ENCODE measurements at places on chromosomes 3 and 15. TPM values are rescaled to one million over a fixed set of nuclear protein-coding genes. Genes with fewer than 3 reads are reported as not detected.

- no peak for DNase-seq
Measured at GRCh38 chr3:188272481-188273372, 118.8 kb downstream of the LPP start.

DNA sequence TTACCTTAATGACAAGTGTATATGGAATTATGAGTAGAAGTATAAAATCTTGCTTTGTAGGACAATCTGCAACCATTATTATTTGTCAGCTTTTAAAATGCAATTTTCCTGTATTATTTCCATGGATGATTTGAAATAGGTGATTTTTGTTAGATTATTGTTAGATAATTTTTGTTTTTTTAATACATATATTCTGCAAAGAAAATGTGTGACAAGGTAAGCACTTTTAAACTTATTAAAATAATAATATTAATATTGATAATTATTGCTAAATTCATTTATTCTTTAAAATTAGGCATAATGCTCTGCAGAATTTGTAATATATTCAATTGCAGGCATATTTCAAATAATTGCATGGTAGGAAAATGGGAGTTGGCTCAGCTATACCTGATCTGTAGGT lies 329.5 kb downstream of the CADM2 start:
- DNase-seq = no peak

- DNase-seq = no peak
Measured at GRCh38 chr15:88663141-88663621, 24.4 kb downstream of the ISG20 start.

GRCh38 chr3:94373456-94373855 lies 310.6 kb downstream of the NSUN3 start:
- DNase-seq = no peak

DNA sequence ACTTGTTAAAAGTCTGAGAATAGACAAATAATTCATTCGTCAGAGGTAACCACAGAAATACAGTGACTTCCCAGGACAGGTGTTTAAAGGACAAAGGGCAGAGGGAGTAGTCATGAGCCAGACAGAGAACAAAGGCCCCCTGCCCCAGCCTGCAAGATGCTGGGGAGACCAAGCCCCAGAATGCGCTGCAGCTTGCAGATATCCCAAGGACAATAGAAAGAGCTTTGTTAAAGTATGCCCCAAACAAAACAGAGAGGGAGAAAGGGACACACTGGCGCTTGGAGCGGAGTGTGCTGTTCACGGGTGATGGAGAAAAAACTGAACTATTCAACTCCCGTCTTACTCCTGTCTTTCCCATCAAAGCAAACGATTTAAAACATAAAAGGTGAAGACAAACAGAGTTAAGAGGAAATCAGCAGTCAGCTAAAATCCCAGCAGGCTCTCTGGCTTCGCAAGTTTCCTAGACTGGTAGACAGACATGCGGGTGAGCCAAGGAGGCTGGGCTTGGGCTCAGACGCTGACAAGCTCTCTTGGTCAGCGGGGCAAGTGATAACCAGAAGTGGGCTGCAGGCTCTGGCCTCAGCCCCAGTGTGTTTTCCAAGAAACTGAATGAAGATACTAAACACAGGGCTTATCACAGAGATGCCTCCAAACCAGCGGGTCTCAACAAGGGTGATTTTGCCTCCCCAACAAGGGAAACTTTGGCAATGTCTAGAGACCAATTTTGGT lies 130.1 kb downstream of the UACA start:
- no peak for DNase-seq

- no peak for DNase-seq
Measured at GRCh38 chr3:19221081-19221480, 72.8 kb downstream of the KCNH8 start.

GRCh38 chr3:170741756-170742529 lies 128.1 kb downstream of the RPL22L1 start:
- DNase-seq = no peak

- DNase-seq = no peak
Measured at GRCh38 chr3:162641907-162642306, 1145.3 kb downstream of the OTOL1 start.

DNA sequence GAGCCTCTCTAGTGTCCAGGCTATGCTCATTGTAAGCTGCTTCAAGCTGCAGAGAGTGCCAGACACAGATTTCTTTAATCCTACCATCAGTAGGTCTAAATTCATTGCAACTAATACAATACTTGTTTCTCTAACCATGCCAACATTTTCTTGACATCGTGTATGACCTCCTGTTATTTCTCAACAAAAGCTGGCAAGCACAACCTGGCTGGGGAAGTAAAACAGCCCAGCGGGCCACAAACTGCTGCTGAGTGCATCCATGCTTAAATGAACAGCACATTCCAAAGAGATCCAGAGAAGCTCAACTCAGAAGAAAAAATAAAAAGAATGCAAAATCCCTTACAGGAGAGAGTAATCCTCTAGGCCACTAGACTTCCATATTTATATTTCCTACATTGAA lies 36.5 kb downstream of the GMNC start:
- DNase-seq = no peak

DNA sequence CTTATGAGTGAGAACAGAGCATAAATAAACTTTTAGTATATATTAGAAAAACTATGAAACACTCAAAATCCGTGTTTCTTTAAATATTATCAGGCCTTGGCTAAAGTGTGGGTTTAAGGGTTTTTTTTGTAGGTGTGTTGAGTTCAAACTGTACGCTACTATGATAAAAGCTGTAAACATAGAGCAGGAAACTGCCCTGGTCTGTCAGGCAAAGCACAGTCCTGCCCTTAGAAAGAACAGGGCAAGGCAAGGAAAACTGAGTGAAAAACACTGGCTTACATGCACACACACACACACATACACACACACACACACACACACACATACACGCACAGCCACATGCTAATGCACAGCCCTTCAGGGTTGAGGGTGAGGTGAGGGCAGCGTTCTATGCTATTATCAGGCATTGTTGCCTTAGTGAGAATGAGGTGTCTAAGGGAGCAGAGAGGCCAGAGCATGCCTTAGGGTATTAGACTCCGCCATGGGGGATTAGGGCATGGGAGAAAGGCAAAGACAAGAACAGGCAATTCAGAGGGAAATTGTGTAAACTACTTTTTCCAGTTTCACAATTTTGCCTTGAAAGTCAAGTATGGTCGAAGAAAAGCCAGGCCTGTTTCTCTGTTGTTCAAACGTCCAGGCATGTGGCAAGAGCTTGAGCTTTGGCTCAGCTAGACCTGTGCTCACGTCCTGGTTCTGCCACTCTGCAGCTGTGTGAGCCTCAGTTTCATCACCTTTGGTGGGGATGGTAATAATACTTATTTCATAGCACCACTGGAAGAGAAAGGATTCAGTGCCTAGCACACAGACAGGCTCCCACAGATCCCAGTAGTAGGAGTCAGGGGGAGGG lies 36.3 kb upstream of the TPM1 start:
- DNase-seq = no peak

DNA sequence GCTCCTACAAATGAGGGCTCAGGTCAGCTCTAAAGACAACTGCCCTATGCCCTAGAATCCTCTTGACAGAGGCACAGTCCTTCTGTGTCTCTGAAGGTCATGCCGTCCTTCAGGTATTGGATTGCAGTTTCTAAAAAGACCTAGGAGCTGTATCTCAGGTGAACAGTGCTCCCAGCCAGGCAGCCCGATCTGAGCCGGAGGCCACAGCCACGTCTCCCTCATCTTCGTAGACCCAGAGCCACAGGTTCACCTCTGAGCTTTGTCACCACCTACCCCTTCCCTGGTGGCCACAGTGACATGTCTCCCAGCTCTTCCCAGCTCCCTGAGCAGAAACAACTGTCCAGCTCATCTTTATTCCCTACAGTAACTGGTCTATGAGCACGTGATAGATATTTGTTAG lies 228.0 kb downstream of the VPS13C start:
- DNase-seq = no peak

DNA sequence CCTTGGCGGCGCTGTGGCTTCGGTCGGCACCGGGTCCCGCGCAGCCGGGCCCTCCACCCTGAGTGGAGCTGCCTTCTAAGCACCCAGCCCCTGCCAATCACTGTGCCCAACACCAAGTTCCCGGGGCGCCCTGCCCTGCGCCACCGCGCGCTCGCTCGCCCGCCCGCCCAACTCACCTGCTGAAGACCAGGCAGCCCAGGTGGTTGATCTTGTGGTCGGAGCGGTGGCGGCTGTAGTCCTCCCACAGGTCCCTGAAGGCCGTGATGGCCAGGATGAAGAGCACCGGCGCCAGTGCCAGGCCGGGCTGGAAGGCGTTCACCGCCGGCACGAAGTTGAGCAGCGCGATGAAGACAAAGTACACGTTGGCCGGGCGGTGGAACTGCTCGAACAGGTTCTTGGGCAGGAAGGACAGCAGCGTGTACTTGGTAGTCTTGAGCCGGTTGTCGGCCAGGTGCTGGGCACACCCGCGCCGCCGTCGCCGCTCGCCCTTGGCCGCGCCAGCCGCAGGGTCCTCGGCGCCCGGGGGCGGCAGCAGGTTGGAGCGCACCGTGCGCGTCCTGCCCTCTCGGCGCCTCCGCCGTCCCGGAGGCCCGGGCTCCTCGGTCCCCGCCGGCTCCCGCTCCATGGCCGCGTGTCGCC lies 536 bp downstream of the ATP10A start:
- DNase-seq = no peak

DNA sequence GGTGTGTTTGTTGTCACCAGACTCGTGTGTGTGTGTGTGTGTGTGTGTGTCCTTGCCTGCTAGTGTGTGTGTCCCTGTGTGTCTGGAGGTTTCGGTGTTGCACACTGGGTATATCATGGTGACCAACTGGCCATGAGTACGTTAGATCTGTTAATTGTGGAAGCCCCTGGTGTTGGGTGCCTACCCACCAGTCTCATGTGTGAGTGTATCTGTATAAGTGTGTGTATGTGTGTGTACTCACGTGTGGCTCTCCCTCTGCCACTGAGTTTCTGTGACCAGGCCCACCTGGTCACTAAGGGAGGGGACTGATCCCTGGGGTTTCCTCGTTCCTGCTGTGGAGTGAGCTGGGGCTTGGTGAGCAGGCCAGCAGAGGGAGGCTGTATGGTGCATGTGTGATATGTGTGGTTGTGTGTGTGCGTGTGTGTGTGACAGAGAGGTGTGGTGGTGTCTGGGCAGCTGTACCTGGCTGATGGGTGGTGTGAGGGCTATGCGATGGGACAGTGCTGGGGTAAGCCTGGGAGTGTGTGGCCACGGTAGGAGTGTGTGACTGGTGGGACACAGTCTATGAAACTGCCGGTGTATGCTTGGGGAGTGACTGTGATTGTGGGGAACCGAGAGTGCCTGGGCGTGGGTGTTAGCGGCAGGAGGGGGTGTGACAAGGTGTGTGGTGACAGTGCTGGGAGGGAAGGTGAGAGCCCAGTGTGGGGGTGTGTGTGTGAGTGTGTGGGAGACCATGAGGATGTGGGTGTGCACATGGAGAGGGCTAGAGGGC lies 1.8 kb downstream of the PRKCD start:
- DNase-seq = no peak

- DNase-seq = no peak
Measured at GRCh38 chr3:168914662-168915061, 748.9 kb downstream of the MECOM start.

DNA sequence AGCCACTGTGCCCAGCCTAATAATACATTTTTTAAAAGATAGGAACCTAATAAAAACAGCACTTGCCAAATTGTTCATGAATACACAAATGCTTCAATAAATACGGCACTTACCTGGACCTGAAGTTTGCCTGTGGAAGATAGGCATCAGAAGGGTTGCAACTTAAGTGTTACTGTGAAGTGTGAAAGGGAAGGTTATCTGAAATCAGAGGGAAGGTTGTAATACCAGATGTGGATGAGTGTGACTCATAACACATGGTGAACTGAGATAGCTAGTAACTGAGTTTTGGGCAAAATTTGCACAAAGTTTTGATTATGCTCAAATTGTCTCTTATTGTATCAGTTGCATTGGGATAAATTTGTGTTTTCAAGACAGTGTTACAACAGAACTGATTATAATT lies 68.0 kb downstream of the ATP11B start:
- DNase-seq = no peak

- DNase-seq = no peak
Measured at GRCh38 chr3:151439652-151440125, 21.2 kb downstream of the IGSF10 start.

GRCh38 chr15:77021803-77022381 lies 27.0 kb downstream of the PSTPIP1 start:
- no peak for DNase-seq

DNA sequence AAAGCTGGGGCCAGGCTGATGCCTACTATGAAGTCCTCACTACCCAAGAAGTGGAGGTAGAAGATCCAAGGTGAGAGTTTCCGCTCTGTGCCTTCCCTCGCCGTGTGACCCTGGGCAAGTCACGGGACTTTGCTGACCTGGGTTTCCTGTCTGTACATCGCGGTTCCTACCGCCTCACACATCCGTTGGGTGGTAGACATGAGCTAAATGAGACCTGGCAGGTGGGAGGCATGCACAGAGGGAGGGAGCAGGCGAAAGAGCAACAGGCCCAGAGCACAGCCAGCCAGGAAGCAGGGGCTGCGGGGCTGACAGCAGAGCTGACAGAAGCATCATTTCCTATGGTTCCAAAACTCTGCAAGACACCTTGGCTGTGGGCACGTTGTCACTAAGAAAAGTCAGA lies 157.3 kb upstream of the BHLHE40 start:
- no peak for DNase-seq

DNA sequence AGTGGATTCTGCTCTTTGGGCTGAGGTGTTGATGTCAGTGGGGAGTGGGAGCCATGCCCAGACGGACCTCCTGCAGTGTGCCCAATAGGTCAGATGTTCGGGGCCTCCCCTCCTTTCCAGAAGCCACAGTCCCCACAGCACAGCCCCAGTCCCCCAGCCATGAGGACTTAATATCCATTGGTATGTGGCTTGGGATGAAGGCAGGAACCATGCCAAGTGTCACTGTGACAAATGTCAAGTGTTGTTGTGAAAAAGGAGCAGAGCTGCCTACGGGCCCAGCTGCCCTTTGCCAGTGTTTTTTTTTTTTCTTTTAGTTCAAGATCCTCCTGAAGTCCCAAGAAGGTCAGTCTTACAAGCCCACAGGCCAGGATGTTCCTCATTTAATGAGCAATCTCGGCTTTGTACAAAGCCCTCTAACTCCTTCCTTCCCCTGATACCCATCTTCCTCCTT lies 12.2 kb downstream of the SEMA3G start:
- no peak for DNase-seq

DNA sequence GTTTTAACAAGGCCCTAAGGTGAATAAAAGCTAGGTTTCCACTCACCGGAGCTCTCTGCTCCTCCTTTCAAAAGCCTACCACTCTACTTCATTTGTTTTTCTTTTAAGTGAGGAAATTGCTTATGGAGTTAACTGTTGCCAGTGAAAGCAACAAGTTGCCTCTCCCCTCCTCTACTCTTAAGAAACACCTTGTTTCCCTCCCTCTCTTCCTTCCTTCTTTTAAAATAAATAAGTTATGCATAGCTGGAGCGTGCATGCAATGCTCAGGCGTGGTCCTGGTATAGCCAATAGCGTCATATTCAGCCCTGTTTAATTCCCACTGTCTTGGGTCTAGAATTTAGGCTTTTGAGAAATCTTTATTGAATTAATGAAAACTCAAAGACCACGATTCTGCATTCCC lies 101.1 kb upstream of the IGF1R start:
- DNase-seq = no peak

The CPN2 gene
- not detected for total RNA-seq

The PLAAT1 gene
- total RNA-seq = 7.1 TPM

The CDC25A gene
- 1.4 TPM for total RNA-seq

The SPSB4 gene
- total RNA-seq = 2.1 TPM

The NMB gene
- 2.8 TPM for total RNA-seq

The SKOR1 gene
- 1.2 TPM for total RNA-seq

The GRAMD1C gene
- total RNA-seq = 15.1 TPM

The LARP6 gene
- 62.6 TPM for total RNA-seq

The MASP1 gene
- 14.1 TPM for total RNA-seq

The SLC9A9 gene
- 33.4 TPM for total RNA-seq

The MNS1 gene
- 4.8 TPM for total RNA-seq

All from dorsolateral prefrontal cortex (tissue), 122 donors.